ENCODE measurements at places on chromosomes 11 and 22.

DNA sequence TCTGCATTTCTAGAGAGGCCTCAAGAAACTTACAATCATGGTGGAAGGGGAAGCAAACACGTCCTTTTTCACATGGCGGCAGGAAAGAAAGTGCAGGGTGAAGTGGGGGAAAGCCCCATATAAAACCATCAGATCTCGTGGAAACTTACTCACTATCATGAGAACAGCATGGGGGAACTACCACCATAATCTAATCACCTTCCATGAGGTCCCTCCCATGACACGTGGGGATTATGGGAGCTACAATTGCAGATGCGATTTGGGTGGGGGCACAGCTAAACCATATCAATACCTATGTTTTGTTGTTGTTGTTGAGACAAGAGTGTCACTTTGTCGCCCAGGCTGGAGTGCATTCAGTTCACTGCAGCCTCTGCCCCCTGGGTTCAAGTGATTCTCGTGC, 29.9 kb downstream of the SFI1 start:
- DNase-seq, result peak; percentile 38

- DNase-seq, result no peak
Measured at GRCh38 chr11:100910808-100911207, 218.8 kb downstream of the PGR start.

- no peak for DNase-seq
Measured at GRCh38 chr11:119236891-119237290, 30.8 kb downstream of the CBL start.

DNA sequence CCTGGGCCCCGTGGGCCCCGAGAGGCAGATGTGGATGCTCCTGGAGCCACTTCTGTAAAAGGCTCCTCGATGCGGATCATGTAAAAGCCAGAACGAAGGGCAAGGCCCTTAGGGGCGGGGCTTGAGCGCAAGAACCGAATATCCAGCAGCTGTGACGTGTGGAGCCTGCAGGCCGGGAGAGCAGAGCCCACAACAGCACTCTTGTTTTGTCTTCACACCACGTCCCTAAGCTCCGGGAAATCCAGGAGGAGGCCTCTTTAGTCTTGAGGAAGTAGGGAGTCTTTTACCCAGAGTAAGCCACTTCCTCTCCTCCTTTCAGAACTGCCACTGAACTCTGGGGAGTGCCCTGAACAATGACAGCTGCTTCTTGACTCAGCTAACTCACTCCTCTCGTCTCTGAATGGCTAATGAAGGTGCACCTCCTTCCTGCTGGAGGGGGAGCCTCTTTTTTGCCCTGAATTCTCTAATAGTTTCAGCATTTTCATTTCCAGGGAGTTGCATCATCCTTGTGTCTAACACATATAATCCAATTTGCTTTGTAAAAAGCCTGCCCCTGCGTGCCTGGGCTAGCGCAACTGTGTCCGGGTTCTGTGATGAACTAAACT, 12.5 kb downstream of the L3MBTL2 start:
- peak; percentile 28 for DNase-seq

DNA sequence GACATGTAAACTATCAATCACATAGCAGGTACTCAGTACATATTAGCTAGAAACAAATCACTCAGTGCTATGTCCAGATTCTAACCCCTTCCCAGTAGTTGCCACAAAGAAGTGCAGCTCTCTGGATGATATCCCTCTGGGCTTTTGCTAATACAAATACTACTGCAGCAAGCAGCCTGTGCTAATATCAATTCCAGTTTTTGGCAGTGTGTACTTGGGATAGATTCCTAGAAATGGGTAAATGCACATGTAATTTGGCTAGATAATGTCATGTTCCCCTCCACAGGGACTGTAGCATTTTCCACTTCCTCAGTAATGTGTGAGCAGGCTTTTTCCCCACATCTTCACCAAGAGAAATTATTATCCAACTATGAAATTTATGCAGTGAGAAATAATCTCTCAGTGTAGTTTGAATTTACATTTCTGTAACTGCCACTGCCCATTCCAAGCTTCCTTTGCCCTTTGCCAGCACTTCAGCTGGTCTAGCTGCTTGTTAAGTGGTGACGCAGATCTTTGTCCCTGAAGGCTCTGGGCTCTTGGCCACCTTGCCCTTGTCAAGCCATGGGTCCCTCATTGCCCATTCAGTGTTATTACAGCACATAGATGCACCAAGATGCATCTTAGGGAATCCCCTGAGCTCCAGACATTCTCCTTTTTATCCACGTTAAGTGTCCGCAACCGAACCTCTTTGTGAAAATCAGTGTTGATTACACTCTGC, 107.1 kb upstream of the CLPB start:
- DNase-seq, result no peak

DNA sequence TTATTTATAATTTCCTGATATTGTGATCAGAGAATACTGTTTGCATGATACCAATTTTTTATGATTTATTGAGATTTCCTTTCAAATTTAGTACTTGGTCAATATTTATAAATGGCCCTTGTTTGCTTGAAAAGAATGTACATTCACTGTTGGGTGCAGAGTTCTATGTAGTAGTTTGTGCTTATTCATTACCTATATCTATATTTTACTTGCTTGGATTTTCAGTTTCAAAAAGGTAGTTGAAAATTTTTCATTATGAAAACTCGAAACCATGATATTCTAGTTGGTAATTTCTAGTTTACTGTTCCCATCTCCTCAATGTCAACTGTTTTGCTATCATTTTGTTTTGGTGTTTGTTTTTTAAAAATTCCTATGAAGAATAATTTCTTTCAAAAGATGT, 155.7 kb downstream of the AASDHPPT start:
- DNase-seq, result no peak

GRCh38 chr22:23715806-23716375, 25.1 kb downstream of the RGL4 start:
- DNase-seq, result no peak

DNA sequence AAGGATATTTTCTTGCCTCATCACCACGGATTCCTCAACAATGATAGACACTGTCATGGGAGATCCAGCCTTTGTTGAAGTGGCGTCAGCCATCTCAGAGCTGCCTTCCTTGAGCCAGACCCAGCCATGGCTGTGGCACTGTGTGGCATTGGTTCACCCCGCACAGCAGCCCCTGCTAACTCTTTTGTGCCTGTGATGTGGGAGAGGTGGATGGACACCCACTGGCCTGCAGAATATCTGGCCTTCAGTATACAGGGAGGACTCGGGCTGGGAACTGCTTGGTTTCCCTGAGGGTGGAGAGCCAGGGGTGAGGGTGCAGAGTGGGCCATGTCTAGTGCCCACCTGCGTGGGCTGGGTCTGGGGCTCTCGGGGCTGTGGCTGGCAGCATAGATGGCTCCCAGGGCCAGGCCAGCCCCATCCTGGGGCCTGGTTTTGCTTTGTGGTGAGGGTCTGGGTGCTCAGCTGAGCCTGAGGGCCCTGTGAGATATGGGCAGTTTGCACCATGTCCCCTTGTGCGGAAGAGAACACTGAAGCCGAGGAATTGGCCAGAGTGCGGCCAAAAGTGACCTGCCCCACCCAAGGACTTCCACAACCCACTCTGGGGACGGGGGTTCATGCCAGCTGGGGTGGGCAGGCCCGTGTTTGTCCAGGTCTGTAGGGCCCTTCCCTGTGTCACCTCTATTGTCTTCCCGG, 6.1 kb downstream of the CLDN5 start:
- no peak for DNase-seq

GRCh38 chr11:44068180-44068579, 2.1 kb downstream of the ACCS start:
- DNase-seq, result no peak

- DNase-seq, result no peak
Measured at GRCh38 chr11:101920992-101921391, 4.7 kb upstream of the ANGPTL5 start.

DNA sequence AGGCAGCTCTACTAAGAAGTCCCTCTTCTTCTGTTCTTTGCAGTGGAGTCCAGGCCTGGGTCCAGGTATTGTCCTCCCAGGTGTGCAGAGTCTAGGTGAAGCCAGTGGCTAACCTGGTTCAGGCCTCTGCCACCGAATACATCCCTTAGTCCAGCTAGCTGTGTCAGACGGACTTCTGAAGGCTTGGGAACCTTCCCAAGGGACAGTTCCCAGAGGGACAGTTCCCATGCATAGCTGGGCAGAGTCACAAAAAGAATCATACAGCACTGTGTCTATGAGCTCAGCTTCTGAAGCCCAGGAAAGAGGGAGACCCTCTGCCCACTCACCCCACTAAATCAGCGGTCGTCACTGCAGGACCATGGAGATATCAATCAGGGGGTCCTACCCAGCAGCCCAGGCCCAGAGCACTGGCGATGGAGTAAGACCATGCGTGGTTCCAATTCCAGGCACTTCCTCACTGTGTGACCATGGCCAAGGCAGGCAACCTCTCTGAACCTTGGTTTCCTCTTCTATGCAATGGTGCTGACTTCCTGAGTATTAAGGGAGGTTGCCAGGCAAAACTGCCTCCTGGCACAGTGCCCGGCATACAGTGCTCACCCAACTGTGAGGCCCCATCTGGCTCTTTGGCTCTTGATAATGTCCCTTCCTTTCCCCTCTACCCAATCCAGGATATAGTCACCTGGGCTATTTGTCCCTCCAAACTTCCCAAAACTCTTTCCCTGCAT, 3.4 kb downstream of the MS4A10 start:
- DNase-seq, result no peak

GRCh38 chr22:20159076-20159475, 8.2 kb upstream of the CCDC188 start:
- DNase-seq, result no peak

DNA sequence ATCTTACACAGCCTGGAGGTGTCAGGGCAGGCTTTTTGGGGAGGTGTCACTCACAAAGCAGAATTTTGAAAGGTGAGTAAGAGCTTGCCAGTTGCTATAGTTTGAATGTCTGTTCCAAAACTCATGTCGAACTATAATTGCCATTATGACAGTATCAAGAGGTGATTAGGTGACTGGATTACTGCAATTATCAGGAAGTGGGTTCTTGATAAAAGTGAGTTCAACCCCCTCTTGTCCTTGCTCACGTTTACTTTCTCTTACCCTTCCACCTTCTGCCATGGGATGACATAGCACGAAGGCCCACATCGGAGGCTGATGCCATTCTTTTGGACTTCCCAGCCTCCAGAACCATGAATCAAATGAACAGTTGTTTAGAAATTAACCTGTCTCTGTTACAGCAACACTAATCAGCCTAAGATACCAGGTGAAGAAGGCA, 4.7 kb upstream of the C11orf86 start:
- no peak for DNase-seq

DNA sequence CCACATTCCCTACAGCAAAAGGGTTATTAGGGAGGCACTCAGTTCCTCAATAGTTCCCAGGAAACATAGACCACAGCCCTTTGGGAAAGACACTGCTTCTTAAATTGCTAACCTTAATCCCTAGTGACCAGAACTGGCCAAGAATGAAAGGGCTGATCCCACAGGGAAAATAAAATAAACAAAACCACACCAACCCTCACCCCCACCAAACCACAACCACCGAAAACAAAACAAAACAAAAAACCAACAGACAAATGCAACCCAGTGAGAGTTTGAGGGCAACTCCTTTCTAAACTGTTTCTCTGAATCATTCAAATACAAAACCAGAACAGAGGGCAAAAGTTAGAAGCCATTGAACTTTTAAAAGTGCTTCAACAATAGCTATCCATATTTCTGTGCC, 57.2 kb downstream of the NAV2 start:
- no peak for DNase-seq

DNA sequence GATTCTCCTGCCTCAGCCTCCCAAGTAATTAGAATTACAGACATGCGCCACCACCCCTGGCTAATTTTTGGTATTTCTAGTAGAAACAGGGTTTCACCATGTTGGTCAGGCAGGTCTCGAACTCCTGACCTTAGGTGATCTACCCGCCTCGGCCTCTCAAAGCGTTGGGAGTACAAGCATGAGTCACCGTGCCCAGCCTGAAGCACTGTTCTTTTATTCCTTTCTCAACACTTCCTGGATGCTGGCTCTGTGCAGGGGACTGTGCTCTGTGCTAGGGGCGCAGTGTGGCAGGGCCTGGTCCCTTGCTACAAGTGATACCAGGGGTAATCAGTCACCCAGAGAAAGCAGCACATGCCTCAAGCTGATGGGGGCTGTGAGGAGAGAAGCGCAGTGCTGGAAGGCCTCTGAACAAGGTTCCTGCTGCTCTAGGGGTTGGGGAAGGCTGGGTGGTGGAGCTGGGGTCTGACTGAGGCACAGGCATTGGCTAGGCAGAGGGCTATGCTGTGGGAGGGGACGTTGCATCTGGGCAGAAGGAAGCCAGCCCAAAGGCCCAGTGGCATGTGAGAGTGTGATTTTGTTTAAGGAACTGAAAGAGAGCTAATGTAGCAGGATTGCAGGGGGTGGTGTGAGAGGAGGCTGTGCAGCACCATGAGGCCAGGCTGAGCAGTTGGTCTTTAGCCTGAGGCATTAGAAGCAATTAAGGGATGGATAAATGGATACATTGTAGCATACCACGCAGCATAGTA, 42.5 kb downstream of the CABIN1 start:
- no peak for DNase-seq
